ENCODE measurements at places on chromosomes 3 and 15. TPM values are rescaled to one million over a fixed set of nuclear protein-coding genes. Genes with fewer than 3 reads are reported as not detected.

The FILIP1L gene
- polyA plus RNA-seq = 0.12 TPM

The EIF1B gene
- polyA plus RNA-seq = 57.1 TPM

The POTEB3 gene
- not detected for polyA plus RNA-seq

The HRH1 gene
- not detected for polyA plus RNA-seq

The KLHL40 gene
- polyA plus RNA-seq = not detected

The USF3 gene
- polyA plus RNA-seq = 4.9 TPM

Data from CD8-positive, alpha-beta memory T cell (primary cell).